Cardiac ventricle fibroblast (primary cell): ENCODE measurements at places on chromosomes 16 and 17. TPM values are rescaled to one million over a fixed set of nuclear protein-coding genes. Genes with fewer than 3 reads are reported as not detected.

The LITAFD gene
- total RNA-seq = not detected in 2 replicates

The CFAP119 gene
- 0.62 and 0.93 TPM in 2 replicates for total RNA-seq

The CAPNS2 gene
- total RNA-seq = 0.56 TPM in 1 of 2 replicates, not detected in the other

The TNS4 gene
- total RNA-seq = under 0.01 and 0.06 TPM in 2 replicates

The CEP295NL gene
- total RNA-seq = 0.20 and 0.62 TPM in 2 replicates

The ANKS4B gene
- total RNA-seq = not detected in 2 replicates

The TVP23A gene
- 1.2 TPM in 1 of 2 replicates, not detected in the other for total RNA-seq

The KRTAP4-3 gene
- not detected in 2 replicates for total RNA-seq

The MYADML2 gene
- total RNA-seq = not detected in 2 replicates

The FOXC2 gene
- 4.4 and 4.5 TPM in 2 replicates for total RNA-seq

The TXNL4B gene
- total RNA-seq = 9.4 and 11.0 TPM in 2 replicates

The NT5C gene
- 43.7 and 60.3 TPM in 2 replicates for total RNA-seq

The KRTAP2-3 gene
- total RNA-seq = not detected in 2 replicates

The YBX2 gene
- total RNA-seq = 0.06 TPM in 1 of 2 replicates, not detected in the other

The ZNF423 gene
- total RNA-seq = 23.2 and 24.3 TPM in 2 replicates

The MNT gene
- total RNA-seq = 8.6 and 12.6 TPM in 2 replicates

The AATK gene
- total RNA-seq = 0.15 TPM in 1 of 2 replicates, not detected in the other

The CACNG3 gene
- total RNA-seq = not detected in 2 replicates

The PRPF8 gene
- 99.4 and 109 TPM in 2 replicates for total RNA-seq

The GP1BA gene
- total RNA-seq = not detected in 2 replicates

The HBA2 gene
- 4.3 TPM in 1 of 2 replicates, not detected in the other for total RNA-seq

The MYO15B gene
- 0.37 and 0.83 TPM in 2 replicates for total RNA-seq

The NOD2 gene
- total RNA-seq = 0.19 and 0.49 TPM in 2 replicates

The CD300LG gene
- total RNA-seq = 0.50 TPM in 1 of 2 replicates, not detected in the other

The GCGR gene
- total RNA-seq = not detected in 2 replicates

The MAPT gene
- total RNA-seq = 0.56 and 2.8 TPM in 2 replicates
